Aorta (tissue), 5 donors: ENCODE measurements at places on chromosomes 1 and 21.
A peak's percentile ranks its signal among the peaks of the same experiment; 100 is the strongest.

DNA sequence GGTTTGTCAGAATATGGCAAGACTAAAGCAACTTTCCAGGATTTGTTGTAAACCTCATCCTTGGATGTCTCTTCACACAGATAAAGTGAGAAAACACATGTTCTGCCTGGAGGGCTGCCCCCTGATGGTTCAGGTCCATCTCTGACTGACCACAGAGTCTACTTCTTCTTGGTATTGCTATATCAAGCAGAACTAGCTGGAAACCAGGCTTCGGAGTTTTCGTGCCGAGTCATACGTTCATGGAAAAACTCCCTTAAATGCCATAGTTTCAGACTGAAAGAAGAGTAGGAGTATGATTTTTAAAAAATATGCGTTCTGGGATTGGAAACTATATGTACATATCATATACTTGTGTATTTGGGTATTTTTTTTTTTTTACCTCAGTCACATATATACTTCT, 5.8 kb downstream of the OR10T2 start:
- no peak for DNase-seq

DNA sequence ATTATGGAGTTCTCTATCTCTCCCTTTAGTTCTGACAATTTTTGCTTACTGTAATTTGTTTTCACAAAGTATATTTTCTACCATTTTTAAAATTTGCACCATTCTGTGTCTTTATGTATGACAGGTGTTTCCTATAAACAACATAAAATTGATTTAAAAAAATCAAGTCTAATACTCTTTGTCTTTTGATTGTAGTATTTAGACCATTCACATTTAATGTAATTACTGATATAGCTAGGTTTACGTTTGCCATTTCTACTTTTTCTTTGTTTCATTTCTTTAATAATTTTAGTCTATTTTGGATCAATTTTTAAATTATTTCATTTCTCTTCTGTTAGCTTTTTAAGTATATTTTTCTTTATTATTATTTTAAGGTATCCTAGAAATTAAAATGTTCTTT, 44.4 kb upstream of the LCE5A start:
- no peak for DNase-seq

- DNase-seq, result peak; percentile 59
Measured at GRCh38 chr1:40032240-40032891, 8.2 kb upstream of the CAP1 start.

- no peak for DNase-seq
Measured at GRCh38 chr1:200640963-200641401, 20.4 kb upstream of the KIF14 start.

DNA sequence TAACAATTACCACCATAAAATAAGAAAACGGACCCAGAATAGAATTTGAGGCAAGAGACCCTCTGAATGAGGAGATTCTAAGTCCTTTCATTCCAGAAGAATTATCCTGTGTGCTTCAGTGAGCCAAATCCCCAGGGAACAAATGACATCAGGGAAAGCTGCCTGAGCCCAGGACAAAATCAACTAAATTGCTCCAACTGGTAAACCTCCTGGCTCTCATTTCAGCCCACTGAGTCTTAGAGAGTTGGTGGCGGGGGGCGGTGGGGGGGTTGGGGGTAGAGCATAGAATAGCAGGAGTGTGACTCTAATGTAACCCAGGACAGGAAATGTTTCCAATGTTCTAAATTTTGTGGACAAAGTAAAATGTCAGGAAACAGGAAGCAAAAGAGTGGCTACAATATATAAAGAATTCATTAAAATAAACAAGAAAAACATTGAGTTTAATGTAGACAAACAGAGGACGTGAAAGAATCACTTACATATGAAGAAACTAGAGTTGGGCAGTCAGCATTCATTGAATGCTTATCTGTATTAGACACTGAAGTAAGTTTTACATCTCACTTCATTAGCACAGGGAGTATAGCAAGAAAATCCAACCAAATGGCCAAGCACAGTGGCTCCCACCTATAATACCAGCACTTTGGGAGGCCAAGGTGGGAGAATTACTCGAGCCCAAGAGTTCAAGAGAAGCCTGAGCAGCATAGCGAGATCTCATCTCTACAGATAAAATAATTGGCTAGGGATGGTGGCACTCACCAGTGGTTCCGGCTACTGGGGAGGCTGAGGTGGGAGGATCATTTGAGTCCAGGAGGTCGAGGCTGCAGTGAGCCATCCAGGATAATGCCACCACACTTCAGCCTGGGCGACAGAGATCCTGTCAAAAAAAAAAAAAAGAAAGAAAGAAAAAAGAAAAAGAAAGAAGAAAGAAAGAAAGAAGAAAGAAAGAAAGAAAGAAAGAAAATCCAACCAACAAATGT, 75.1 kb downstream of the DHRS3 start:
- no peak for DNase-seq

DNA sequence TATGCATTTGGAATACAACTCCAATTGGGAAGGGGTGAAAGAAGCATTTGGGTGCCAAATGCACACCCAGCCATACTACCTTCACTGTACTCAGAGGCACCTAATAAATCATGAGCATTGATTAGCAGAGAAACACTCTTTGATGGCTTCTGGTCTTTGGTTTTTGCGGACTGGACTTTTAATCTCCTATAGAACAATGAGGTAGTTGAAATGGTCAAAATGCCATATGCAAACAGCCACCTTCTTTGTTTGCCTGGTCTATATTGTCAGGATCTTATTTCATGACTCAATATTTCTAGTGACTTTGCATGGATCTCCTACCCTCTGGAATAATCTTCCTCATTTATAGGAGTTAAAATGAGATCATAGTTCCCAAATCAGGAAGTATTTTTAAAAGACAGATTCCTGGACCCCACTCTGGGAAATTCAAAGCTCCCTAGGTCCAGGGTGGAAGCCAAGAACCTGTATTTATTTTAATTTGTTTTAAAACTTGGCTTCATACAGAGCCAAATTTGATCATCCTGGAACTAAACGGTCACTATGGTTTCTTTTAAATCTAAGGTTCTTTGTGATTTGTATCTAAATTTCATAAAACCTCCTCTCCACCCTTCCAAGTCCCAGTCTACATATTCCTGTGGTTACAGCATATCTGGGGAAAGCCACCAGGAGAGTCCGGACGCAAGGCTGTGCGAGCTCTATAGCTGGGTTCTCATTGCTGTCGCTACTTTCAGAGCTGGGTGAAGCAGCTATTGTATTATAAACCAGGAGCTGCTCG, 8.7 kb downstream of the FAM3B start:
- no peak for DNase-seq

- DNase-seq, result no peak
Measured at GRCh38 chr21:40383951-40384350, 463.0 kb downstream of the DSCAM start.

DNA sequence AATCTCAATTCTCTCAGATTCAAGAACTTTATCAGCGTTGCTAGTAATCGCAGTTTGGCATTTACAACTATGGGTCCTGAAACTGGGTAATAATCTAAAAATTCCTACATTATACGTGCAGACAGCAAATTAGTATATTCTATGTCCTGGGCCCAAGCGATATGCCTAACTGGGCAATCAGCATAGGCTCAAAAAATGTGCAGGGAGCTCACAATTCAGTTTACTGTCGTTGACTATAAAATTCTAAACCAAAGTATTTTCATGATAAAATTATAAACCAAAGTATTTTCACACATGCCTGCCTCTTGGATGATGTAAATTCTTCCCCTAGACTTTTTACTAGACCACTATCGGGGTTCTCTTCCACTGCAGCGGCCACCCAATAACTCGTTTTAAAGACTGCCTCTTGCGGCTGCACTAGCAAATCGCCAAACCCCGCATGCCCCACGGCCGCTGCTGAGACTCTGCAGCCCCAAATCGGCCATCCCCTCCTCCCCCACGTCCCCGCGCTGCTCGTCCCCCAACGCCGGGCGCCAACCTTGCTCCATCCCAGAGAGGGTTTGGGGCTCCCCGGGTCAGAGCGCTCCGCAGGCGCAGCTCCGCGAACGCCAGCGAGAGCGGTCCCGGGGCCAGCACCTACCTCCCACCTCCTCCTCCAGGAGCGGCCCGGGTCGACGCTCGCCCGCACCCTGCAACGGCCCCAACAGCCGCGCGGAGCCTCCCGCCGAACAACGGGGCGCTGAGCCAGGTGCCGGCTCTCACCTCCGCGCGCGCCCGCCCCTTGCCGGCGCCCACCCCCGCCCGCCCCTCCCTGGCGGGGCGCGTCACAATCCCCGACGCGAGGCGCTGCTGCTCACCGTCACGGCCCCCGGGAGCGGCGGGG, 506 bp downstream of the SSX2IP start:
- DNase-seq, result peak; percentile 85

DNA sequence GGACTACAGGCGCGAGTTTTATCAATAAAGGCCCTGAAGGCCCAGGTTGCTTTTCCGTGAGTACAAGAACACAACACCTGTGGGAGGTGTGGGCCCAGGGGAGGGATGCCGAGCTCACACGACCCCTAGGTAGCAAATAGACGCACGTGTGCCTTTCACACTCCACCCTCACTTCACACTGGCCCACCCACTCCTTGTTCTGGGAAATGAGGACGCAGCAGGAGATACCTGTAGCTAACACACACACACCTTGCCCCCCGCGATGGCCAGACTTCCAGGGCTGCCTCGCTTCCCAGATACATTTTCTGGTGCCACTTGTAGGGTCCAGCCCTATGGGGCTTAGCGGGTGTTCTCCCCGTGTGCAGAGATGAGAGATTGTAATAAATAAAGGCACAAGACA, 4.3 kb upstream of the CCDC27 start:
- DNase-seq, result no peak

DNA sequence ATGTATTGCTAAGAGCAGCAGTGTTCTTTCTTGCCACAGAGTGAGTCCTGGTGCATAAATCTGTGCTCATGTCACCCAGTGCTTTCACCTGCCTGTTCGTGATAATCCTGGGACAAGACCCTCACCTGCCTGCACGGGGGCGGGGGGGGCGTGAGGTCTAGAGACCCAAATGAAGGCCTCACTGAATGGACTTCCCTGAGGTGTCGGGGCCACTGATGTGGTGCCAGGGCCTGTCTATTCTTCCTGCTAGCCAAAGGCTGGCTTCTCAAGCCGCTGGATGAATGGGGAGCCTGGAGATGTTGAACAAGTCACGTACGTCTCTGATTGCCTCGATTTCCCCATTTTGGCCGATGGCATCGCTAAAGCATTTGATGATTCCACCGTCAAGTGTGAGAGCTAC, 118.8 kb upstream of the IRF2BP2 start:
- no peak for DNase-seq

GRCh38 chr1:192805832-192806323, 3.0 kb upstream of the RGS2 start:
- DNase-seq, result no peak

- DNase-seq, result no peak
Measured at GRCh38 chr1:67514300-67514699, 84.1 kb upstream of the SERBP1 start.

- DNase-seq, result no peak
Measured at GRCh38 chr1:53206735-53207379, 10.2 kb downstream of the CPT2 start.

DNA sequence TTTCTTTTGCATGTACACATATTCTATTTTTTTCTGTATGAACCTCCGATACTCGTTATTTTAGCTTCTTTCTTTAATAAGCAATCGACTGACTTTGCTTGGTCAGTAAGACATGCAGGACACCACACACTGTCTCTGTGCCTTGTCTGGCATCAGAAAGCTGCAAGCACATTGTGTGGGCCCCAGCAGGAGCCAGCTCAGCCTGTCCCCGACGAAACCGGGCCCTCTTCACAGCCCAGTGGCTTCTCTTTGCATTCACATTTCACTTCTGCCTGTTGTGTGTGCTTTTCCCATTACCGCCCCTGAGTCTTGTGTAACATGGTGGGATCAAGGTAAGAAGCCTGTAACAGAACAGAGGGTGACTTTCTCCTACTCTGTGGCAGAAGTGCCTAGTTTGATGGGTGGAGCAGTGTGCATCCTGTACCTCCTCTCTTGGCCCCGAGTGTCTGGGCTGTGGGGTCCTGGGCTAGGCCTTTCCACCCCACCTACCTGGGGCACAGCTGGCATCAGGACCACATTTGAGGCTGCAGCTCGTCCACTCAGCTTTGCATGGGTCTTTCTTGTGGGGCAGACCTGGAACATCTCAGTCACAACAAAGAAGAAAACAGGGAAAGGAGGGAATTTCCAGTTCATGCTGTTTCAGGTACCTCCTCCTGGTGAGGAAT, 118.9 kb upstream of the COL6A1 start:
- DNase-seq, result peak; percentile 39

GRCh38 chr1:198597690-198598430, 41.0 kb upstream of the PTPRC start:
- no peak for DNase-seq

GRCh38 chr1:16391411-16391810, 24.4 kb downstream of the SZRD1 start:
- no peak for DNase-seq

DNA sequence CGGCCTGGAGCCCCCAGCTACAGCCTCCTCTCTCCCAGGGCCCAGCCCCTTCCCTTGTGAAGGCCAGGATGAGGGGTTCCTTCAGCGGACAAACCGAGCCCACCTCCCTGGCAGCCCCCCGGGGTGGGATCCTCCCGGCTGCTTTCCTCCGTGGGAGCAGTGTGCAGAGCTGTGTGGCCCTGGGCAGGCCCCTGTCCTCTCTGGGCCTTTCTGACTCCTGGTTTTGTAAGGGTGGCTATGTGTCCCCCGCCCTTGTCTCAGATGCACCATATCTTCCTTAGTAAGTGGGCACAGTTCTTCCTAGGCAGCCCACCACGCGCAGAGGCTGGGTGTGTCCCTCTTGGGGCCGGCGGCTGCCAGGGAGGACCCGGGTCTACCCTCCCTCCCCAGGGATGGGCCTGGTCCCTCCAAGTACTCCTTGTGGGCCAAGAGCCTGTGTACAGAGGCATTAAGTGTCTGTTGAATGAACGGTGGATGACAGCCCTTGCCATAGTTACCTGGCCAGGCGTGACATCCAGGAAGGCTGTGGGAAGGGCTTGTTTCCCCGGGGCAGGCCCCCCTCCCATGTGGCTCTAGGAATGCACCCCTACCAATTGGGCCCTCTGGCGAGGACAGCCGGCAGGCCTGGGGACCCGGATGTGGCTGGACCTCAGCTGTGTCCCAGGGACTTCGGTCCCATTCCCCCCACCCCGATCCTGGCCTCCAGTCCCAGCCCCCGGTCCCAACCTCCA, 3.8 kb downstream of the SMIM1 start:
- DNase-seq, result no peak

GRCh38 chr1:234918961-234919761, 209.5 kb downstream of the TOMM20 start:
- peak; percentile 78 for DNase-seq

DNA sequence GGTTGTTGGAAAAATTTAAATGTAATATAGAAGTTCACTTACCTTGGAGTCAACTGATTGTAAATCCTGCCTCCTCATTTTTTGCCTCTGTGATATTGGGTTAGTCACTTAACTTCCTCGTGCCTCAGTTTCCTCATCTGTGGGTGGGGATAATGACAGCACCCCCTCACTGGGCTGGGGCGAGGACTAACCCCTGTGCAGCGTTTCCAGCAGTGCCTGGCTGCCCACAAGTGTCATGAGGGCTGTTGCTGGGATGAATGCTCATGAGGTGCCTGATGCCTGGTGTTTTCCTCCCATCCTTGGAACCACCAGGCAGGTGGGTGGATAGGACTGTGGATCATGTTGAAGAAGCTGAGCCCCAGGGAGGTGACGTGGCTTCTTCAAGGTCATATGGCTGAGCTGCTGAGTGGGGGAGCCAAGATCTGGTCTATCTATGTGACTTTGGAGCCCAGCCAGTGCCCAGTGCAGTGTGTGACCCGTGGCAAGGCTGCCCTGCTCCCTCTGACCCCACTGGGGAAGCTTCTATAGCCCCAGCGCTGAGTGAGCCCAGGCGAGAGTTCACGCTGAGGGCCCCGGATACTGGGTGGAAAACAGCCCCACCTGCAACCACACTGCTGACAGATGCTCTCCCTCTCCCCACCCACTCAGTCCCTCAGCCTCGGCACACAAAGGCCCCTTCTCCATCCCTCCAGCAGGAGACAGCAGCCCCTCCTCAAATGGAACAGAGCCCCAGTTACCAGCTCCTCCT, 446.0 kb downstream of the PTPRU start:
- no peak for DNase-seq
